ENCODE measurements at places on chromosomes 3 and 15.

DNA sequence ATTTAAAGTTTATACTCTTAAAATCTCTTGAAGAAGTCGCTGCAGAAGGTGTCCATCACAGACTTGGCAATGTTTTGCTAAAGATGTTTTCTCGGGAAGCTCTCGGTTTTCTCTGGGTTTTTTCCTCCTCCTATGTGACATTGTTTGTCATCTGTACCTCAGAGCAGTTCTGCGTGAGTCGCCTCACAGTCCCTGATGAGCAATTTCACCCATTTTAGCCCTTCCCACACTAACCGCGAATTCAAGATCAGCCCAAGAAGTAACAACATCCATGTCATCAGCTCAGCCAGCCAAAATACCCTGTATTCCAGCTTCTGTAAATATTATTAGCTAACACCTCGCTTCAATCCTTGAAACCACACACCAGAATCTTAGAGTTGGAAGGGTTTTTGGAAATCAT lies 224.3 kb upstream of the SETMAR start:
- DNase-seq = no peak

- DNase-seq = no peak
Measured at GRCh38 chr15:78399091-78399490, 38.9 kb upstream of the IREB2 start.

GRCh38 chr3:13420831-13421765 lies 976 bp upstream of the NUP210 start:
- peak; percentile 24 for DNase-seq

- DNase-seq = no peak
Measured at GRCh38 chr15:31392761-31393401, 66.2 kb downstream of the KLF13 start.

DNA sequence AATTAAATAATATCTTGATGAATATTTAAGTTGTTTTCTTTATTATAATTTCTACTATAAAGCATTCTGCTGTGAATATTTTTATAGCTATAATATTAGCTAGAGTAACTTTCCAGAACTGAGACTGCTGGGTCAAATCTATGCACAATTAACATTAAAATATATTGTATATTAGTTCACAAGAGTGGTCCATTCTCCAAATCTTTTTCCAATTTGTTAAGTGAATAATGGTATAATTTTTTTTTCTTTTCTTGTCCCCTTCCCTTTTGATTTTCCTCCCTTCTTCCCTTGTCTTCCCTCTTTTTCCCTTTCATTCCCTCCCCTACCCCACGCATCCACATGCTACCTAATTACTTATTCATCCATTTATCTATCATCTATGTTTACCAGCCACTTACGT lies 977.5 kb downstream of the TUSC7 start:
- DNase-seq = no peak

- no peak for DNase-seq
Measured at GRCh38 chr15:90003736-90004135, 2.6 kb downstream of the ZNF710 start.

DNA sequence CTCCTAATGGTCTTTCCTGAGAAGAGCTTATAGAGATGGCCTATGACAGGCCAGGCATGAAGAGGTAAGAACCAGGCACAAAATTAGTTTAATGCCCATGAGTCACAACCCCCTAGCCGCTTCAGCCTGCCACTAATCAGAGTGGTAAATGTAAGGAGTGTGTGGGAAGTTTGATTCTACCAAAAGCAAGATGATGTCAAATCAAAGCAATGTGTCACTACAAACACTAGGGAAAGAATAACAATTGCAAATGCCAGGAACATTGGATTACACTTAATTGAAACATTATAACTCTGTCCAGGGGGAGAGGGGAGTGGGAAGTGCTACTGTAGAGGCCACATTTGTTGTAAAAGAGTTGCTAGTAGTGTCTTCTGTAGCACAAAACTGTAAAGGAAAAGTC lies 596.6 kb upstream of the AGTR1 start:
- no peak for DNase-seq

- no peak for DNase-seq
Measured at GRCh38 chr3:46825450-46825849, 37.8 kb downstream of the MYL3 start.

- DNase-seq = no peak
Measured at GRCh38 chr3:71303627-71304200, 279.8 kb downstream of the FOXP1 start.

DNA sequence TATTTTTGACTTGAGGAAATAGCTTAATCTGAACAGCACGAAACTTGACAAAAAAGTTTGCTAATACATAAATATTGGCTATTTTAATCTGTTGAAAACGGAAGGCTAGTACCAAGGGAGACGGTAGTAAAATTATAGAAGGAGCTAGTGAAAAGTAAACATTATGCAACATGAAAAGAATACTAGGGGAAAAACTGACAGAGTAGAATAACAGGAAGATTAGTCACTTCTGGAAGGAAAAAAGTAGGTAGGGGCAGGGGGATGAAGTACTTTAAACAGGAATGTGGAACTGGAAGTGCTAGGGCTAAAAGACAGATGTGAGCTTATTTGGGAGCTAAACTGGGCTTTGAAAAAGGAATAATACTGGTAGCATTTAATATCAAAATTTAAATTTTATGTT lies 60.1 kb downstream of the MBNL1 start:
- no peak for DNase-seq

DNA sequence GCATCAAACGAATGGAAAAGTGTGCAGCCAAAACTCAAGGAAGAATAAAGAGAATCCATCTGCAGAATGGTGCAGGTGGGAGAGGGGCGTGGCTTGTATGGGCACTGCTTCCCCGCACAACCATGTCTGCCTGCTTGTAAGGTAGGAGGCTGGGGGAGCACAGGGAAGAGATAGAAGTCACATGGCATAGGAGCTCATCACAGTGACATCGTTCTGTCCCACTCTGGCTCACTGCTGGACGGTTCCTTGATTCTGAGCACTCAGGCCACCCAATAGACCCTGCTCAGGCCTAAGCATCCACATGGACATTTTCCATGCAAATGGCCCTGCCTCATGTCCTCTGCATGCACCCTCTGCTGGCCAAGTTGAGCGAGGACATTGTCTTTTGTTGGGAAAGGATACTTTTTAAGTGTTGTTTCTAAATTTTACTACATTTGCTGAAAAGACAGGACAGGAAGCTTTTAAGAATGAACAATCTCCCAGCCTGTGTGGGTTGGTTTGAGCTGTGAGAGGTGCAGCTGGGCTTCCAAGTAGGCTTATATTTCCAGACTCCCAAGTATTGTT lies 3.1 kb downstream of the MYLK start:
- DNase-seq = no peak

DNA sequence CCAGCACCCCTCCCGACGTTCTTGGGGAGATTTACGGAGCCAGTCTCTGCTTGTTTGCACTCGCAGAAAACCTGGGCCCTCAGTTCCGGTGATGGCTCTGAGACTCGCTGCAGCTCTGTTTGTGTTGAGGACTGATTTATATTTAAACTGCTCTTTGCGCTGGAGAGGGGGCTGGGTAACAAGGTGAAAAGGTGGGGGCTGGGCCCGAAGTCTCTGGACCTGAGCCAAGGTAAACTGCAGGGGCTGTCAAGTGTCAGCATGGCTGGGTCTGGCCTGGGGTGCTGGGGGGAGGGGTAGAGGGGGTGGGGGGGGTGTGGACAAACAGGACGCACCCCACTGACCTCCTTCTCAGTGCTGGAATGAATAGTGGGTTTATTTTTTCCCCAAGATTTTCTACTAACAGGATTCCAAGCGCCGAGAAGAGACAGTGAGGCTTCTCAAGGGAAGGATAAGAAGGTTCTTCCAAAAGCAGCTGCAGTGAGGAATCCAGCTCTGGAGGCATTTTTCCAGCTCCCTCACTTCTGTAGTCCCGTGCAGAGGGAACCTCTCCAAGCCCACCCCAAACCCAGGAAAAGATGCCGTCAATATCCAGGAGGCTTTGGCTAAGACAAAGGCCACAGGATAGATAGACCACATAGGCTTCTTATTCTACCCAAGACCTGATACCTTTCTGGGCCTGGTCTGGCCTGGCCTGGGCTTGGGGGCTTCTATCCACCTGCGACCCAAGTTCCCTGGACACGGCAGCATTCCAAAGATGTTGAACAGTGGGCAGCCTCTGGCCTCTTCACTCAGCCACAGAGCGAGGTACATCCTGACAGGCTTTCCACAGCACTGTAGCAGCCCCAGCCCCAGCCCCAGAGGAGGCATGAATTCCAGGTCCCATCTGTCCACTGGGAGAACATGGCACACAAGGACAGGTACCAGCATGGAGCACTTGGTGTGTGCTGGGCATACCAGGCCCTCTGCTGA lies 938 bp upstream of the SLCO2A1 start:
- DNase-seq = no peak

GRCh38 chr15:85755942-85756341 lies 38.8 kb downstream of the KLHL25 start:
- DNase-seq = no peak

GRCh38 chr15:48415036-48415886 lies 84.0 kb downstream of the DUT start:
- DNase-seq = no peak

DNA sequence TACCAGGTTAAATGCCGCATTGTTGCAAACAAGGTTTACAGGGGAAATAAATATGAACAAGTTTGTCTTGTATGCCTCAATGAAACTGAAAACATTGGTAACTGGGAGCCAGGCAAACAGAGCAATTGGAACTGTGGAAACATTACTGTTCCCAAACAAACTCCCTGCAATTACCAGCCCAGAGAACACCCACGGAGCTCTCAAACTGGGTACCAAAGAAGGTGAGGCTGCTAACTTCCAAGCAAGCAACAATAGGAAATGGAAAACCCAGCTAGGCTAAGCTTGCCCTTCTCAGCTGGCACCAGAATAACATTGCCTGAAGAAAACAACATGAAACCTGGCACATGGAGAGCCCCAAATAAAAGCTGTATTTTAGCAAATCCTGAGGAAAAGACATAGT lies 218.9 kb upstream of the THRB start:
- DNase-seq = no peak

DNA sequence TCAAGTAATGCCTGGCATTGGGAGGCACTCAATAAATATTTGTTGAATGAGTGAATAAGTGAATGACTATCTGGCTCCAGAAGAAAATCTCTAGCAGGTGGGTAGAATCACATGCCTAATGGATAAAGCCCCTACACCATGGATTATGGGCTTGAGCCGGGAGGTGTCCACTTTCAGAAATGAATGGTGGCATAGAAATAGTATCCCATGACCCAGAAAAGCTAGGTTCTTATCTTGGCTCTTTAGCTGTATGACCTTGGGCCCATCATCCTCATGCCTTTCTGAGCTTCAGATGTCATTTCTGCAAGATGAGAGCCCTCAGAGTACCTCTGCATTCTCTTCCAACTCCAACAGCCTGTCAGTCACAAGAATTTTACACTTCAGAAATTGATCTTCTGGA lies 37.3 kb upstream of the TNIK start:
- DNase-seq = no peak

DNA sequence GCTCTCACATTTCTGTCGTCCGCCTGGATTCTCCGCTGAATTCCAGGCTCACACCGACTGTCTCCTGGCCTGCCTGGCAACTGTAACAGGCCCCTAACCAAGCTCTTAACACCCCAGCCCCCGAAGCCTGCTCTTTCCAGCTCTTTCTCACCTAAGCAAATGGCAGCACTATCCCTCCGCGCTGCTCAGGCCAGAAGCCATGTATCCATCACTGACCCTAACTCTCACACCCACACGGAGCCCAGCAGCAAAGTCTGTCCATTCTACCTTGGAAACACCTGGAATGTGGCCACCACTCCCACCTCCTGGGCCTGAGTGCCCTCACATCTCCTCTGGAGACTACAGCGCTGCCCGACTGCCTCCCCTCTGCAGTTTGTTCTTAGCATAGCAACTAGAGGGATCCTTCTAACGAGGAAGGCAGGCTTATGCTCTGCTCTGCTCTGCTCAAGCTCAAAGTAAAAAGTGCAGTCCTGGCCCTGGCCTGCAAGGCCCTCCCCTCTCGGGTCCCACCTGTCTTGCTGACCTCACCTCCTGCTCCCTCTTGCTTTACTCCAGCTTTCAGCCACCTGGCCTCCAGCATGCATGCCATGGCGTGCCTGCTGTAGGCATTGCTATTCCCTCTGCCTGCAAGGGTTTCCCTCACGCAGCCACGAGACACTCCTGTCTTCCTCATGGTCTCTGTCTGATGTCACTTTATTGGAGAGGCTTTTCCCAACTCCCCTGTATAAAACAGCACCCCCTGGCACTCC lies 27.2 kb downstream of the FEM1B start:
- no peak for DNase-seq
